AG10803 (cell line): ENCODE measurements at places on chromosomes 16 and 17.

GRCh38 chr17:3864534-3864933 is 18.5 kb upstream of the NCBP3 start:
- DNase-seq = no peak

GRCh38 chr16:77212741-77213541 is 13.7 kb downstream of the SYCE1L start:
- DNase-seq = no peak

- no peak for DNase-seq
These were observed 332.0 kb downstream of the XYLT1 start for GRCh38 chr16:17138801-17139200.

- no peak for DNase-seq
These were observed 55.9 kb upstream of the SREBF1 start for GRCh38 chr17:17892731-17893130.

DNA sequence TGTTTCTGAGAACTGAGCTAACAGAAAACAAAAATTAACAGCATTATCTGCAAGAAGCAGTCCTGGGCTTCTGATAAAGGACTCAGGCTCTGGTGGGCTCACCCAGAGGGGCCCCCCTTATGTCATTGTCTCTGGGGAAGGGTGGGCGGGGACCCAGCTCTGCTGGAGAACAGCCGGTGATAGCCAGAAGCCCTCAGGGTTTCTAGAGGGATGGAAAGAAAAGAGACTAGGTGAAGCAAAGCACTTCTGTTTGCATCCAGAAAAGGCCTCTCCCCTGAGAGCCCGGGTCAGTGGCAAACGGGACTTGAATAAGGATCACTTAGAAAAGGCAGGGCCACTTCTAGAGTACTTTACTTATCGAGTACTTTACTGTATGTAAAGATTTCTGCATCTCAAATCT is 7.0 kb upstream of the CDC42EP4 start:
- no peak for DNase-seq

- no peak for DNase-seq
These were observed 47.8 kb downstream of the PITPNM3 start for GRCh38 chr17:6508519-6509030.

GRCh38 chr17:1916963-1917715 is 87.3 kb downstream of the RPA1 start:
- DNase-seq = no peak

DNA sequence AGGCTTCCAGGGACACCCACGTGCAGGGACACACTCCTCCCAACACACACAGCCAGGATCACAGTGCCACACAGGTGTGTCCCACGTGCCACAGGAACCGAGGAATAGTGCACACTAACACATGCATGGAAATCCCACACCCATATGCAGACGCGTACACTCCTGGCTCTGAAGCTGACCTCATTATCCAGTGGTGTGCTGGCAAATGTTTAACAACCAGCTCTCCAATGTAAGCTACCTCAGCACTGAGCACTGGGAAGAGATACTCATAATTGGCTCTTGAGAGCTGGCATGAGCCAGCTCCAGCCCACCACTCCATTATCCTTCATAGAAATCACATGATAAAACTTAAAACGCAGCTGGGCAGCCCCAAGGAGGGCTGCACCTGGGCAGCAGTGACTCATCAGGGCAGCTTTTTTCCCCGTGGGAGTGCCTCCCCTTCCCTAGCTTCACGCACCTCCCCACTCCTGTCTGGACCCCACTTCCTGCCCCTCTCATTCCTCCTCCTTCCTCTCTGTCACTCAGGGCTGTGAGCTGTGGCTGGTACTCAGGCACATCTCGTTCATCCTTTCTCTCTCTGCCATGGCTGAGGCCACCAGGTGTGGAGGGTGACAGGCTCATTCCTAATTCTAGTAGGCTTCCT is 14.9 kb upstream of the TBX21 start:
- peak; percentile 9 for DNase-seq
